NCI-H345 (cell line): ENCODE measurements at places on chromosomes 12 and 14.

DNA sequence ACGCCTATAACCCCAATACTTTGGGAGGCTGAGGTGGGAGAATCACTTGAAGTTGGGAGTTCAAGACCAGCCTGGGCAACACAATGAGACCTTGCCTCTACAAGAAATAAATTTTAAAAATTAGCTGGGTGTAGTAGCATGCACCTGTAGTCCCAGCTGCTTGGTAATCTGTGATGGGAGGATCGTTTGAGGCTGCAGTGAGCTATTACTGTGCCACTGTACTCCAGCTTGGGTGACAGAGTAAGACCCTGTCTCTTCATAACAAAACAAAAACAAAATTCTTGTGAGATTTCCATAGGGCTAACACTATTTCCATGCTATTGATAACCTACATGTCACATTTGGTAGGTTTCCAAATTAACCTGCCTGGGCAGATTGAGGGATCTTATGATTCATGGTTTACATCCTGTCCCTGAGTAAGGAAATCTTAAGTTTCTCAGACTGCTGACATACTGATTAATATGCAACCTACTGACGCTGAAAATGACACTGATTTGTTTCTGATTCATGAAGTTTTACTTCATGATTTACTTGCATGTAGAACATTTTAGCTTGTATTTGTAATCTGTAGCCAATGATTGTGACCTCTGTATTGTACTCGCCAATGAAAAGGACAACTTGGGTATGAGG lies 15.9 kb downstream of the ATP6V1D start:
- no peak for DNase-seq

DNA sequence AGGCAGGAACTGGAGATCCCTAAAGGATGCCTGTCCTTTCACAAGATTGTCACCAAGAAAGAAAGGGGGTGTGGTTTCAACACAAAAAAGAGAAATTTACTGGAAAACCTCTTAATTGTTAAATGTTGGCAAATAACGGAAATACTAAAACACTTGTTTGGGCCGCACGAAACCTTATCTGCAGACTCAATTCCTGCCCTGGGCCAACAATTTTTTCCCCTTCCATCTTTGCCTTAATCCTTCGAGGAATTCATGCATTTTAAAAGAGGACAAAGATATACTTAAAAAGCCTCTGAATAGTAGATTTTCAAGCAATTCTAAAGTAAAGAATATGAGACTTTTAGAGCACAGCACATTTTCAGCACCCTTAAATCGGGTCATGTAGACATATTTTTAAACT lies 366.2 kb downstream of the DUSP6 start:
- no peak for DNase-seq

GRCh38 chr14:81849714-81850113 lies 316.1 kb upstream of the SEL1L start:
- no peak for DNase-seq

DNA sequence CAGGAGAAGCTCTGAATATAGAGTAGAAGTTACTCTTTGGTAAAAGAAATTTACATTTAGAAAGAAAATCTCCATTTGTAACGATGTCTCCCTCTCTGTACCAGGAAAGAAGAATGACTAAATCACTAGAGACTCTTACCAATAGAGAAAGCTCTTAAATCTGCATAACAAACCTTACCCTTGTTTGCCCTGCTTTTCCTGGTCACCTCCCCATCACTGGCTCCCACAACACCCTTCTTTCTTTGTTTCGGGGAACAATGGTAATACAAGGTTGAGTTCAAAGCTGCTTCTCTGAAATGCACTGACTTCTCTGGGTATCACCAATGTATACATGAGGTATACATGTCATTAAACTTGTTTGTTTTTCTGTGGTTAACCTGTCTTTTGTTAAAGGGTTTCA lies 351.1 kb upstream of the FLRT2 start:
- no peak for DNase-seq

DNA sequence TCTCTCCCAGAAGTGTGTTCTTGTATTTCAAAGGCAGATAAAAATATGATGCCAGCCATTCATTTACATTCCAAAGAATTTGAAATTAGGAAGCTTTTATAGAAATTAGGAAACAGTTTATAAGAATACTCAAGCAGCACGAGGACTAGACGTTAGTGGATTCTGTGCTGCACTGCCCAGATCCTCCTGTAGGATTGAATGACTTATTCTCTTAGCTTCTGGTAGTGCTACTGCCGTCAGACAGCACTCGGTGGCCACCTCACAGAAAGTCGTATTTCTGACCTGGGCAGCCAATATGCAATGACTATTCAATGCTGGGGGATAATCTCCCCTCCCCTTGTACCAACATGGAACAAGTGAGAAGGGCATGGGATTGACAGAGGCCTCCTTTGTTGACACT lies 326.4 kb downstream of the RPL10L start:
- DNase-seq = no peak
